ENCODE measurements at places on chromosomes 1 and 21.
A peak's percentile ranks its signal among the peaks of the same experiment; 100 is the strongest.

DNA sequence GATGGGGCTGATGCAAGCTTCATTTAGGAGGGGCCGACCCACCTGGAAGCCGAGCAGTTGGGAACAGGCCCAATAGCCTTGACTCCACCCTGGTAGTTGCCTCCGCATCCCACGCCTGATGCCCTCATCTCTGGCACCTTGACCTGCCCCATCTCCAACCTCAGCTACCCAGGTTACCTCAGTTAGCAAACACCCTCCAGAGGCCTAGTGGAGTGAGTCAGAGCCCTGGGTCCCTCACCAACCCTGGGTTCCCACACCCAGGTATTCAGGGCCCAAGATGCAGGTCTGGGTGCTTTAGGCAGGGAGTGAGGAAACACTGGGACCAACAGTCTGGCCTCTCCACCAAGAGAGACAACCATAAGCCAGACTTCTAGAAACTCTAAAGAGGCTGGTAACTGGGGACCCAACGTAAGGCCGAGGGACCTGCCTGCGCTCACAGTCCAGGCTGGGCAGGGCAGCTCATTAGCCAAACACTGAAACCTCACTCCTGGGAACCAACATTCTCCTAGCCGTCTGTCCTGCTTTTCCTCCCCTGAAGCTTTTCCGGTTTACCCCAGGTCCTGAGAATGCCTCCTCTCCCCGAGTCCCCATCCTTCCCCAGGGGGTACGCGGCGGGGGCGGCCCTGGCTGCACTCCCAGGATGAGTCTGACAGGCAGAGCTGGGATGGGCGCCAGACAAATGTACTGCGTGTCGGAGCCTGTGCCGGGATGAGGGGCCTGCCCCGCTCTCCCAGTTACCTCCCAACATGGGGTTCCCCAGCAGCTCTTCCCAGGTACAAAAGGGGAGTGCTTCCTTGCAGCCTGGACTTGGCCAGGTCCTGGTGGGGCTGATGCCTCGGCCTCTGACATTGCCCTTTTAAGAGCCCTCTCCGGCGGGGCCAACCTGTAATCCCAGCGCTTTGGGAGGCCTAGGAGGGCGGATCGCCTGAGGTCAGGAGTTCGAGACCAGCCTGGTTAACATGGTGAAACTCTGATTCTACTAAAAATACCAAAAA lies 8.9 kb upstream of the CELSR2 start:
- peak; percentile 65 for DNase-seq

- no peak for DNase-seq
Measured at GRCh38 chr1:28111157-28111556, 22.7 kb upstream of the EYA3 start.

DNA sequence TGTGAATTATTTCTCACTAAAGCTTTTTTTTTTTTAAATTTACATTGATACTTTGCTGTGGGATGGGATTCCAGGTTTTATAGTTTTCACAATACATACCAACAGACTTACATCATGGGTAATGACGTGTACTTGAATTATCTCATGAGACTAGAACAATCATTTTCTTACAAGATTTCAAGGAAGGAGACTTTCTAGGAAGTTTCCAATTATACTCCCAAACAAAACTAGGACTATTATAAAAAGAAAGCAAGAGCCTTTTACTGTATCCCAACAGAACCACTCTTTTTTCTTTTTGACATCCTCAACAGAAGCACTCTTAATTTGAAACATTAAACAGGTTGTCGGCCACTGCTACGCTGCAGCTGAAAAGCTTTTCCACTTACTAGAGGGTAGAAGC lies 48.7 kb downstream of the TESK2 start:
- DNase-seq = peak; percentile 46

GRCh38 chr1:84442256-84442655 lies 36.8 kb upstream of the RPF1 start:
- DNase-seq = peak; percentile 94

- no peak for DNase-seq
Measured at GRCh38 chr1:202130816-202131522, 8.3 kb downstream of the GPR37L1 start.

DNA sequence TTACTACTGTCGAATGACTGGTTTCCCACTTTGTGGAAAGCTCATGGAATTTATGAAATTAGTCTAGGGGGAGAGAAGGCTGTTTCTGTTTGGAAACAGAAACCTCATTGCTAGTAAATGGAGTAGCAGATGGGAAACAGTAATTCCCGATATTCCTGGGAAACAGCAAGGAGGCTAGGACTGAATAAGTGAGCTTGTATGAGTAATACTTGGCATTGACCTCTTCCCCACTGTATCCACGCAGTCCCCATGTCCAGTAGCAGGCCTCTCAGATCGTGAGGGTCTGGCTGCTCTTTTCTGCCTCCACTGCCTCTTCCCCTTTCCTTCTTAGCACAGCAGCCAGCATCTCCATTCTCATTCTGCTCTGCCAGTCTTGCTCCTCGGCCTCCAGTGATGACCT lies 75.5 kb downstream of the PRDM2 start:
- DNase-seq = peak; percentile 71

- DNase-seq = no peak
Measured at GRCh38 chr1:1148569-1148968, 25.1 kb upstream of the TTLL10 start.

GRCh38 chr21:44713846-44714245 lies 2.5 kb upstream of the TSPEAR start:
- no peak for DNase-seq

- peak; percentile 95 for DNase-seq
Measured at GRCh38 chr1:8625981-8626898, 191.2 kb downstream of the RERE start.

GRCh38 chr1:145720878-145721671 lies 1.8 kb downstream of the CD160 start:
- peak; percentile 54 for DNase-seq

- no peak for DNase-seq
Measured at GRCh38 chr1:39970274-39970673, 15.3 kb downstream of the MFSD2A start.

- peak; percentile 52 for DNase-seq
Measured at GRCh38 chr1:7808253-7808844, 24.3 kb downstream of the PER3 start.

GRCh38 chr1:231485029-231485784 lies 43.3 kb upstream of the TSNAX start:
- no peak for DNase-seq

DNA sequence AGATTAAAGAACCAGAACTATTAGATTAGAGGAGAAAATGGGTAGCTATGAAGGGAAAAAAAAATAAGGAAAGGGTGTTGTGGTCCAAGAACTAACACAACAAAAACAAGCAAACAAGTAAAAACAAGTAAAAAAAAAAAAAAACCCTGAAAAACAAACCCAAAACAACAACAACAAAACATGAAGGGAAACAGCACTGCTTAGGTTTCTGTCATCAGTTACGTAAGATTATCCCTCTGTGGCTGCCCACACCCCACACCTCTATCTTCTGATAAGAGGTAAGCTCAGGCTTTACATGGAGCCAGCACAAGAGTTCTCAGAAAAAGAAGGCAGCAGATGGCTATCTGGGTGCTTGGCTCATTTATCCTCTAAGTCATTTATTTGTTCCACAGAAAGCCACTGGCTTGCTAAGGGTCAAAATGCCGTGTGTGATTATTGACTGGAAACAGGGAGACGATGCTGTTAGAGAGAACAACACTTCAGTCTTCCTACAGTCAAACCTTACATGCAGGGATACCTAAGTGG lies 57.5 kb downstream of the KIAA0319L start:
- DNase-seq = no peak

DNA sequence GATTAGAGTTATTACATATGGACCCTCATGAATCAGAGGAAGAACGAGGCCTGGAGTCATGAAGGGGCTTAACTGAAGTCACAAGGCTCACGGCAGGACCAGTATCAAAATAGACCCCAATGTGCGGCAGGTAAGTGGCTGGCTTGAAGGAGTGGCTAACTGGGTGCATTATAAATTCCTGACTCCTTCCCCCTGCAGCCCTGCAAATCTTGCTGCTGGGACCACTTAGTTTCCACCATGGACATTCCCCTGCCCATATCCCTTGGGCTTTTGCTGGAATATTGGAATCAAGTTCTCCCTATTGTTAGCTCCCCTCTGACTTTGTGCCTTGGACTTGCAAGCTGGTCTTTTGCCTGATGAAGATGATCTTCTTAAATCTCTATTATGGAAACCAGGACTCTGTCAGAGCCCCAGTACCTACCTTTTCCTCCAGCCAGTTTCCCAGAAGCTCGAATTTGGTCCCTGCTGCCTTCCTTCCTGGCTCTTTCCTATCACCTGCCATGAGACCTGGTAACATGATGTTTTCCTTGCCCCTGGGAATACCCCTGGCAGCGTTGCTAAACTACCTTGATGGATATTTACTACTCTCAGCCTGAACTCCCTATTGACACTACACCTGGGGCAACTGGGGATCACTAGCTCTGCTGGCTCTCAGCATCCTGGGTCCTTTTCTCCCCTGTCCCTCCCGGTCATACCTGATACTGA lies 156.0 kb upstream of the JUN start:
- no peak for DNase-seq

- no peak for DNase-seq
Measured at GRCh38 chr1:37186246-37186756, 152.0 kb upstream of the GRIK3 start.

DNA sequence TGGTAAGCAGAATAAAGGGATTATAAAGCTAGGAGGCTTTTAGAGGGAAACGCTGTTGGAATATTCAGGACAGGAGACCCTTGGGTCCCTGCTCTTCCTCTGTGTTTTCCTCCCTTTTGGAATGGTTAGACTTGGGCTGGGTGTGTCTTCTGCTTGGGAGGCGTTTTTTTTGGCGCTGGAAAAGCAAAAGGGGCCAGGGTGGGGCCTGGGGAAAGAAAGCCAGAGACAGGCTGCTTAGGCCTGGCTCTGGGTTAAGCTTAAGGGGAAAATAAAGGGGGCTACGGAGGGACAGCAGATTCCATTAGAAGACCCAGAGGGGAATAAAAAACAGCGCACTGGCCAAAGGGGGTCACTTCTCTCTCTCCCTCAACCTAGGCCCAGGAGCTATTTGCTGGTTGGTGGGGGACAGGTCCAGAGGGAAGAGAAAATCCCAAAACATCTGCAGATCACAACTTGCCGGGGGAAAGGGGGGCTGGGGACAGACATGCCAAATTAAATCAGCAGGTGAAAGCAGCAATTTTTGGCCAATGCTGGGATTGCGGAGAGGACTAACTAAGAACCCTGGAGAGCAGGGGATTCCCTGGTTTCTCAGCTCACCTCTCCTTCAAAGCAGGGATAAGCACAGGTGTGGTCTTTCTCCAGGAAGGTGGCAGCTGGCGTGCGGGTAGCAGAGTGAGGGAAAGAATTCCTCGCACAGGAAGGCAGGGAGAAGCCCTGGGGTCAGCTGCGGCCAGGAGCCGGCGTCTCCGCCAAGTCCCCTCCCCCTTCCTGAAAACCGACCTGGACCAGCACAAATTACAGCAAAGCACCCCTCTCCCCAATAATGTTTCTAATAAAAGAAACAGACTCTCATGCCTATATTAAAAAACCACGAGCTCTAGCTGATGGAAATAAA lies 82.2 kb upstream of the AK4 start:
- DNase-seq = no peak

- DNase-seq = no peak
Measured at GRCh38 chr1:159771127-159771895, 9.5 kb upstream of the DUSP23 start.

DNA sequence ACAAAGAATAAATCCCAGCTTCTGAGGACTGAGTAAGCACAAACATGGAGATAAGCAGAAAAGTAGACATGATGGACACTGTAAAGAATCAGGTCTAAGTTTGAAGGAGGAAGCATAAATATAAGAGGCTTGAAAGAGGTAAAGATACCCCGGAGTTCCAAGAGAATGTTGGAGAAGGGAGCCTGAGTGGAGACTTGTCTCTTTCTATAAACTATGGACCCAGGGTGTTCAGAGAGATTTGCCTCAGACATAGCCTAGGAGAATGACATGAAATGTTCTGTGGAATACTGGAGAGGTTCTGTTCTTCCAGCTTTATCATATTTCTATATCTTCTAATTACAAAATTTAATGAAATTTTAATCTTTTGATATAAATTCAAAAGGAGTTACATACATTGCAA lies 554.3 kb upstream of the B3GALT2 start:
- DNase-seq = no peak

DNA sequence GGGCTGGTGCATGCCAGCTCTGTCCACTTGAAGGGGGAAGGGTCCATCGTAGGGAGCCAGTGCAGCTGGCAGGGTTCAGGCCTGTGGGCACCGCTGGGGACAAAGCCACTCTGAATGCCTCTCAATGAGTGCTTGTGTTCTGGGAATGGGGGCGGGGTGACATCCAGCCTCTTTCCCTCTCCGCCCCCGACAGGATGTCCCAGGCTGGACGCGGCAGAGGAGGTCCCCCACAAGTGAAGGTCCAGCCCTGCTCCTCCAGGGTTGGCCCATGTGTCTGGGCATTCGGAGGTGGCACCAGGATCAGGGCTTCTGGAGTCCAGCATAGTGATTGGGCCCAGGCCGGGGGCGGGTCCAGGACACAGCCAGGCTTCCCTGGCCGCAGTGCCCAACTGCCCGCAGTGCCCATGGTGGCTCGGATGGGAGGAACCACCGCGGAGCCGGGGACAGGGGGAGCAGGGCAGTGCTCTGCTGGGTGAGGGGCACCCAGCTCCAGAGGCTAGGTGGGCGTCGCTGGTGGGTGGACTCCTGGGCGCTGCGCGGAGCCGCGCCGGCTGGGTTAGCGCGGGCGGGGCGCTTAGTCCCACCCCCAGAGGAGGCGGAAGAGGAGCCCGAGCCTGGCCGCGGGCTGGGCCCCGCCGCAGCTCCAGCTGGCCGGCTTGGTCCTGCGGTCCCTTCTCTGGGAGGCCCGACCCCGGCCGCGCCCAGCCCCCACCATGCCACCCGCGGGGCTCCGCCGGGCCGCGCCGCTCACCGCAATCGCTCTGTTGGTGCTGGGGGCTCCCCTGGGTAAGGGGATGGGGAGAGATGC lies at the start of gene SHISA4:
Gene SHISA4 (plus strand): TSS at position 617 of the 808 bp plus-strand sequence. CDS start 97 bp downstream, at position 714.
- peak; percentile 55 for DNase-seq
